Mucosa of descending colon (tissue), 3 donors: ENCODE measurements at places on chromosomes 13 and 19. TPM values are rescaled to one million over a fixed set of nuclear protein-coding genes. Genes with fewer than 3 reads are reported as not detected.

Gene SCN1B
- total RNA-seq = 8.8 TPM

Gene RDH8
- total RNA-seq = not detected

Gene LGALS14
- not detected for total RNA-seq

- no peak for DNase-seq
Measured at GRCh38 chr13:111079375-111079774, 35.7 kb upstream of the ARHGEF7 start.

DNA sequence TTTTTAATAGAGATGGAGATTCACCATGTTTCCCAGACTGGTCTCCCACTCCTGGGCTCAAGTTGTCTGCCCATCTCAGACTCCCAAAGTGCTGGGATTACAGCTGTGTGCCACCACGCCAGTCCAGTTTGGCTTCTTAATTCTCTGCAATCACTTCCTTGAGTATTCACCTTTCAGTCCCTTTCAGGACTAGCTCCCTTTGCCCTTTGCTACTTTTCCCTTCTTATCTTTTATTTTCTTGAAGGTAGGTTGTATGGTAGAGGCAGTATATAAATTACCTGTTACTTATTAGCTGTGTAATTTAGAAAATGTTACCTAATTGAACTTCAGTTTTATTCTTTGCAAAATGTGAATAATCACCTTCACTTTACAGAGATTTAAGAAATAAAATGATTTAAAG is 285.8 kb downstream of the FGF9 start:
- no peak for DNase-seq

DNA sequence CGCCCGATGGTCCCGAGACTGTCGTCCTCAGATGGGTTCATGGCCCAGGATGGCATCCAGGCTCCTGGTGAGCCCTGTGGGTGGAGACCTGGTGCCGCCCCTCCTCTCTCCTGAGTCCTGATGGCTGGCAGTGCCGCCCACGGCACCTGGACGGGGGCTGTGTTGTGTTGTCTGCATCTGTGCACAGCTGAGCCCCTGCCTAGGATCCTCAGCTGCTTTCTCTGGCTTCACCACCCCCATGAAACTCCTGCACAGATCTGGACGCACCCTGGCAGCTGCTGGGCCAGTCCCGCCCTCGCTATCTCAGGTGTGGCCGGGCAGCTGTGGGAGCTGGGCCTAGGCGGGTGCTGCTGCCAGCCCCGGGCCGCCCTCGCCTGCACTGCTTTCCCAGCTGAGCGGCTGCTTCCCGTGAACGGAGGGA is 27.7 kb downstream of the MCF2L start:
- DNase-seq = peak; percentile 77

DNA sequence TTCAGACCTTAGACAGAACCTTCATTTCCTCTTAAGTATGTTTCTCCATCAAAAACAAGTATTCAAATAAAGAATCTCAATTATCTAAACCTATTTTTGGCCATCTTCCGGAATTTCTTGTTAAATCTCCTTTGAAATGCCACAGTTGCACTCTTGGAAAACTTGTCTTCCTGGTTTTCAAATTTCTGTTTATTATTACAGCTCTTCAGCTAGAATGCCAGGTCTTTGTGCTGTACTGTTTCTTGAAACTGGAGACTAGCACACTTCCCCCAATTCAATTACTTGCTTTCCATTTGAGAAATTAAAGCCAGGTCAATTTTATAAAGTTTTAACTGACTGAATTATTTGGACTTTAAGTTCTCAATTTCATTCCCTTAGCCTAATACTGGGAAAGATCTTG is 10.2 kb downstream of the KCNRG start:
- no peak for DNase-seq
